T-helper 2 cell treated with Interferon-gamma antibody and Interleukin-4, amounts not matched to agents 100 ng/mL and 5 ng/mL, for 36 hours (primary cell): ENCODE measurements at places on chromosomes 12 and 14. TPM values are rescaled to one million over a fixed set of nuclear protein-coding genes. Genes with fewer than 3 reads are reported as not detected.

Gene LRTM2
- not detected in 2 replicates for total RNA-seq

Gene PLEKHG3
- 26.3 and 26.7 TPM in 2 replicates for total RNA-seq

Gene TCL1B
- total RNA-seq: not detected in 2 replicates

Gene KRT72
- total RNA-seq: 0.27 and 0.30 TPM in 2 replicates

Gene RASSF8
- 0.39 and 0.52 TPM in 2 replicates for total RNA-seq

Gene AEBP2
- 47.2 and 50.9 TPM in 2 replicates for total RNA-seq

Gene KRT2
- total RNA-seq: 0.07 and 0.09 TPM in 2 replicates

Gene PLEKHD1
- total RNA-seq: 0.09 and 0.16 TPM in 2 replicates

Gene OVCH1
- not detected in 2 replicates for total RNA-seq
